ENCODE measurements at places on chromosomes 2 and 18. TPM values are rescaled to one million over a fixed set of nuclear protein-coding genes. Genes with fewer than 3 reads are reported as not detected.

- no peaks in the 10 kb centered on the region for H3K36me3 ChIP-seq
- H3K4me3 ChIP-seq, result no peak overlapping the region
- H3K4me1 ChIP-seq, result no peaks in the 10 kb centered on the region
- no peaks in the 10 kb centered on the region for H3K27me3 ChIP-seq
- no peak overlapping the region for H3K27ac ChIP-seq
These were observed 935.0 kb downstream of the TRIB2 start for GRCh38 chr2:13651684-13652131.

DNA sequence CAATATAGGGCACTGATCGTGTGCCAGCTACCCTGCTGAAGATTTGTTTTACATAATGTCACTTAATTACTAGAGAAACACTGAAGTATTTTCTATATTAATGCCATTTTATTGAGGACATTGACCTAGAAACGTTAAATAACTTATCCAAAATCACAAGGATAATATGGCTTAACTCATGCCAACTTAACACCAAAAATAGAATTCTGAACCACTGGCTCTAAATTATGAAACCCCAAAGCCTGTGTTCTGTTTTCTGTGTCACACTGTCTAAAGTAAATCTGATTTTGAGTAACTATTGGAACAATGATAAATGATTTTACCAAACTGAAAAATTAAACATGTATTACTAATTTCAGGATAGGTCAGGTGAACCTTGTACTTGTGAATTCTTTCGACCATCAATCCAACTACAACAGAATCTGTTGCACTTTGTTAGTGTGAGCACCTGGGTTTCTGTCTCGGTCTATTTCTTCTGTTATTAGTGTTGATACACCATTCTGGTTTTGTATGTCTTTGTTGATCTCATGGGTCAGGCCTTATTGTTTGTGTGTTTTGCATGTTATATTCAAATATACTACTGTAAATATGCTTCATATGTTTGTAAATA, 48.2 kb upstream of the CCDC141 start:
- no peak overlapping the region for H3K4me3 ChIP-seq
- H3K36me3 ChIP-seq, result no peaks in the 10 kb centered on the region
- no peaks in the 10 kb centered on the region for H3K27me3 ChIP-seq

GRCh38 chr2:206198677-206199076, 39.0 kb downstream of the EEF1B2 start:
- H3K36me3 ChIP-seq, result no peaks in the 10 kb centered on the region
- H3K27me3 ChIP-seq, result no peaks in the 10 kb centered on the region
- no peak overlapping the region for H3K4me3 ChIP-seq
- no peak for DNase-seq
- no peaks in the 10 kb centered on the region for H3K4me1 ChIP-seq

VWC2L gene
- not detected for total RNA-seq

TMEM17 gene
- total RNA-seq, result 1.4 TPM

All from transverse colon (tissue), 4 donors.